SJSA1 (cell line): ENCODE measurements at places on chromosomes 16 and 17.

- no peak for DNase-seq
Observed at GRCh38 chr16:64532117-64532516, 589.7 kb downstream of the CDH11 start.

DNA sequence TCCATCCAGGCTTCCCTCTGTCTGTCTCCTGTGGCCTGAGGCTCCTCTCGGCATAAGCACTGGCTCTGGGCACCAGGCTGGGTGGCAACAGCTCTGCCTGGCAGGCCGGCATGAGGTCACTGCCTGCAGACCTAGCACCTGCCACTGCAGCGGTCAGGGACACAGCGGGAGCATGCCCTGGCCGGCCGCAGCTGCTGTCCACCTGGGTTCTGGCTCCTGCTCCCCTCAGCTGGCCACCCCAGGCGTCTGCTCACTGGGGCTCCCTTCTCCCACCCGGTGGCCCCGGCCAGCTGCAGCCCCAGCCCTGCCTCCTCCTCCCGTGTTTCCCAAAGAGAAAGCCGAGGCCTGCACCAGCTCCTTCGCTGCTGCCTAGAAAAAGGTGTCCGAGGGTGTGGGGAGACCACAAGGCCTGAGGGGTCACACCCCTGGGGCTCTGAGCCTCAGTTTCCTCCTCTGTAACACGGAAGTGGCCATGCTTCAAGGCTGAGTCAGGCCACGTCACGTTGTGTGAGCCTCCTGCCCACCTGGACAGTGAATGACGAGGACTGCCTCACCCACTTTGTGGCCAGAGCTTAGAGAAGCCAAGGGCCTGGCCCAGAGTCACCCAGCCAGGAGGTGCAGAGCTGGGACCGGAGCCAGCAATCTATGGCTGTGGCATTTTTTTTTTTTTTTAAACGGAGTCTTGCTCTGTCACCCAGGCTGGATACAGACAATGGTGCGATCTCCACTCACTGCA, 6.7 kb downstream of the NTHL1 start:
- DNase-seq: no peak

DNA sequence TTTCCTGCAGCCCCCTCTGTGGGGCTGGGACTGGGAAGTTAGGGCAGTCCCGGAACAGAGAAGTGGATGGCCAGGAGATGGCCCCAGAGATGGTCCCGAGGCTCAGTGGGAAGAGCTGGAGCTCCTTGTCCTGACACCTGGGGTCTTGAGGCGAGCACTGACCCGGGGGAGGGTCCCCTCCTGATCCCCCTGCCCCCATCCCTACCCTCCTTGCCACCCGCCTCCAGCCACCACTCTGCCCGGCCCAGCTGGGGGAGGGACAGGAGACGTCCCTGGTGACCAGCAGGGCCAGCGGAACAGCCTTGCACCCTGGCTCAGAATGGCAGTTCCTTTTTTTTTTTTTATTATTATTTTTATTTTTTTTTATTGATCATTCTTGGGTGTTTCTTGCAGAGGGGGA, 13.9 kb upstream of the RNF213 start:
- DNase-seq: no peak

- DNase-seq: peak; percentile 90
Observed at GRCh38 chr17:66906321-66907278, 57.9 kb upstream of the CACNG4 start.

DNA sequence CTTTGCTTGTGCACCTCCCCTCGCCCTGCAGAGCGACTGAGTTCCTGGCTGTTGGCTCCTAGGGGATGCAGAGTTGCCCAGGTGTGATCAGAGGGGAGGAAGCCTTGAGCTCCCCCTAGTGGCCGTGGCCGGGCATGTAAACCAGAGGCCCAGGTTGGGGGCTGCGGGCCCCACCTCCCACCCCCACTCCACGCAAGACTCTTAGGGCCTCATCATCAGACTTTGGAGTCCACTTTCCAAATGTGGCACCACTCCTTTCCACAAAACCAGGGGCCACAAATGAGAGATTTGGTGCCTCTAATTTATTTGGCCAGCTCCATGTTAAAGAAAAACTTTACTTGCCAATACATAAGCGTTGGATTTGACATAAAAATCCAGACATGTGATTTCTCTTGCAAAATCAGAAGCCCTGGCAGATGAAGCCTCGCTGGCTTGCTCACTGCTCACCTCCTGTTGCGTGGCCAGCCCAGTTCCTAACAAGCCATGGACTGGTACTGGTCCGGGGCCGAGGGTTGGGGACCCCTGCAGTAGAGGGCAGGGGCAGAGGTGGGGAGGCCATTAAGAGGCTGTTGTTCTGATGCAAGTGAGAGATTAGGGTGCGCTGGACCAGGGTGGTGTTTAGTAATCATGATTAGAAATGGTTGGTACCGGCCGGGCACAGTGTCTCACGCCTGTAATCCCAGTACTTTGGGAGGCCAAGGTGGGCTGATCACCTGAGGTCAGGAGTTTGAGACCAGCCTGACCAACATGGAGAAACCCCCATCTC, 28.7 kb upstream of the GAS7 start:
- peak; percentile 46 for DNase-seq

- no peak for DNase-seq
Observed at GRCh38 chr16:35602116-35602515, 2142.7 kb downstream of the TP53TG3F start.

GRCh38 chr17:49110509-49110908, 22.1 kb upstream of the B4GALNT2 start:
- no peak for DNase-seq

- no peak for DNase-seq
Observed at GRCh38 chr16:28087675-28088300, 24.3 kb upstream of the GSG1L start.

- DNase-seq: no peak
Observed at GRCh38 chr16:66320774-66321173, 45.7 kb upstream of the CDH5 start.

DNA sequence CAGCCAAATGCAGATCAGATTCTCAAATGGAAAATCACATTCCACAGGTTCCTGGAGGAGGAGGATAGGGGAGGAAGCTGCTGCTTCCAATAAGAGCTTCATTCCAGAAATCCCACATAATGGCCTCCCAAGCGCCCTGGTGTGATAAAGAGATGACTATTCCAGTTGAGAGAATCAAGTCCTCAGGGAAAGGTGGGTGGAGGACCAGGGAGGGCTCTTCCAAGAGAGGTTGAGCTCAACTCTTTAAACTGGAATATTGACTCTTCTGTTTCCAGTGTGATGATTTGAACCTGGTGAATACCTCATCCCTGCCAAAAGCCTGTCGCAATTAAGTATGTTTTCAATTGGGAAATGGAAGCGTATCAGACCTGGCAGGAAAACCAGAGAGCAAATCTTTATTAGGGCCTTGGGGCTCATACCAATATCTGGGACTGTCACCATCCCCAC, 81.4 kb upstream of the DYNLRB2 start:
- no peak for DNase-seq

DNA sequence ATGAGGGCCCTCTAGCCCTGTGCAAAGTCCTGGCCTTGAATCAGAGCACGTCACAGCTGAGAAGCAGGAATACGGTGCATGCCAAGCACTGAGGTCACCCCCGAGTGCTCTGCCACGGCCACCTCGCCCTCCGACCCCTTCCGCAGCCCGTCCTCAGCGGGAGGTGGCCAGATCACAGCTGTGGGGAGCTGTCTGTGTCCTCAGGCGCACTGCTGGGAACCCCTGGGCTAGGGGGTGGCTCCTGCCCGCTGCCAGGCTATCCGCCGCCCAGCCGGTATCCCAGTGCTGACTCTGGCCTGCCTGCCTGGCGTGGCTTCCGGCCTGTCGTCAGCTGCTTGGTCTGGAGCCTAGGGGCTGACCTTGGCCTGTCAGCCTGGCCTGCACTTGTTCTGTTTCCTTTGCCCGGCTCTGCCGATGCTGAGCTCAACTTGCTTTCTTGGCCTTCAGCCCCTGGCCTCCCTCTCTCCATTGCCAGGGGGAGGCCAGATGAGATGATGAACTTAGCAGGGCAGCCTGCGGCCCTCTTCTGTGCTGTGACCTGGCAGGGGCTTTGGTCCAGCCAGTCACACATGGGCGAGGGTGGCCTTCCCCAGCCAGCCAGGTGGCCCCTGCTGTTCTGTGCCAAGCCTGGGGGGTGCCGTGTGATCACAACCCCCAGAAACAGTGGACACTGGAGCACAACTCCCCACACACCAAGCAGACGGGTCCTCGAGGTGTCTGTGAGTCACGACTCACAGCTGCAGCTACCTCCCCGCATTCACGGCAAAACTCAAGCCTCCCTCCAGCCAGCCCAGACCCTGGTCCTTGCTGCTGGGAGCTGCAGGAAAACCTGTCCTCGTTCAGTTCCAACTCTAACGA, 77.3 kb downstream of the ZDHHC7 start:
- no peak for DNase-seq

- DNase-seq: no peak
Observed at GRCh38 chr16:79041206-79041605, 559.3 kb downstream of the MAF start.

- no peak for DNase-seq
Observed at GRCh38 chr17:3993493-3994220, 29.4 kb upstream of the ATP2A3 start.

DNA sequence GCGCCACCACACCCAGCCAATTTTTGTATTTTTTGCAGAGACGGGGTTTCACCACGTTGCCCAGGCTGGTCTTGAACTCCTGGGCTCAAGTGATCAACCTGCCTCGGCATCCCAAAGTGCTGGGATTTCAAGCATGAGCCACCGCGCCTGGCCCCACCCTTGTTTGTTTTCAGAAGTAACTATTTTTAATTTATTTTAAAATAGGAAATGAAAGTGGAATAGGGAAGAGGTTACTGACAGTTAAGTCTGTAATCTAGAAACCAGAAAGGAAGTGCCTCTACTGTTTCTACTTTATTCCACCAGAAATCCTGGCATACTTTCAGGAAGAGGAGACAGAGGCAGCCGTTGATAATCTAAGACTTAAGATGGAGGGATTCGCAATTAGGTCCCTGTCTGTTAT, 225.6 kb downstream of the TANC2 start:
- DNase-seq: no peak

DNA sequence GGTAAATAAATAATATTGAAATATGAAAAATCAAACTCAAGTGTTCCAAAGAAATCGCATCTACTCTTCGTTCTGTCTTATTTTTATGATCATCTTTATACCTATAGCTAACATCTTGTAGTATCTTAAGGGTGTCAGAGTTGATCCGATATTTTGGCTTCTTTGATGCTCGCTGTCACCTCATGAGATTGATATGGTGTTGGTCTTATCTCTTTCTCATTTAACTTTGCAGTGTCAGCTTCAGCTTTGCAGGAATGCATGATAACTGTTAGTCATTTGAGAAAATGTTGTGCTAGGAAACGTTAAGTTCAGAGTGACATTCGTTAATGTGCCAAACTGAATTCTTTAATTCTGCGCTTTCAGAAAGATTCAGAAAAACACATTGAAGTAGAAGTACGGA, 19.4 kb downstream of the NOL11 start:
- no peak for DNase-seq

- DNase-seq: no peak
Observed at GRCh38 chr16:12146966-12147365, 170.4 kb downstream of the SNX29 start.

DNA sequence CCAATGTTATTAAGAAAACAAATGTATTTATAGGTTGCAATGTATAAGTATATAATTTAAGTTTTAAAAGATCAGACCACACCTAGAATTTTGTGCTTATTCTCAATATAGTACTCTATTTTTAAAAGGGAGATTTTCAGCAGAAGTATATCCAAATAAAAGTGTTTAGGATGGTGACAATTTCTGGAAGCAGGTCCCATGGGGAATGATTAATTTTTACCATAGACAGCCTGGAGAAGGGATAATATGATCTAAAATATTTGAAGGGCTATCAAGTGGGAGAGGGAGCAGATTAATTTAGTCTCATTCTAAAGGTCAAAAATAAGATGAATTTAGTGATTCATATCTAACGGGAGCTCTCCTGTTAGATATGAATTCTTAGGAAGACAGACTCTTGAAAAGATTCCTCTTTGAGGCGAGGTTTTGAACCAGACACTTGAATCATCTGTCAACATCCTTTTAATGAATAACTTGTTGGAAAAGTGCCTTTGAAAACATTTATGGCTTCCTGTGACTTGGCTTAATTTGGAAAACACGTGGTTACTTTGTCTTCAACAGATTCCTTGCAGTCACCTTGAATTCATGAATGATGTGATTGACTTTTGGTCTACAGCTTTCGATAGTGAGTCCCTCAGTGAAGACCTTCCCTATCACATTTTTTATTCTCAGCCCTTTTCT, 29.3 kb upstream of the SMIM36 start:
- peak; percentile 11 for DNase-seq
